ENCODE measurements at places on chromosomes 7 and 10. TPM values are rescaled to one million over a fixed set of nuclear protein-coding genes. Genes with fewer than 3 reads are reported as not detected.

ZFYVE27 gene
- total RNA-seq = 22.9 TPM

CAV2 gene
- 198 TPM for total RNA-seq

HOXA3 gene
- 5.6 TPM for total RNA-seq

WDR86 gene
- total RNA-seq = 0.11 TPM

SLC13A4 gene
- not detected for total RNA-seq

CYP26A1 gene
- total RNA-seq = 2.1 TPM
